ENCODE measurements at places on chromosomes 4 and X.

- DNase-seq = no peak
Measured at GRCh38 chrX:13983734-13984133, 46.0 kb downstream of the GEMIN8 start.

DNA sequence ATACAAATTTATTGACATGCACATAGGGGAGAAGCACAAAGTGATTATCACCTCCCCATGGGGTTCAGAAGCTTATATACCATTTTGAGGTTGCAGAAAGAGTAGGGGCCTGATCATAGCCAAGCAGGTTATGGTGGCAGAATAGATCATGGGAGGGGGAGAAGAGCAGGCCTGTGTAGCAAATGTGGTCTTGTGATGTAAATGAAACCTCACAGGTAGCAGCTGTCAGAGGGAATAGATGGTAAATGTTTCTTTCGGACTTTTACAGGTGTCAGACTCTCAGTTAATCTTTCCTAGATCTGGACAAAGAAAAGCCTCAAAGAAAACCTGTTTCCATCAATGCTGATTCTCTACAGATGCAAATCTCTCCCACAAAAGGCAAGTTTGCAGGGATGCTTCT lies 84.4 kb downstream of the CFAP299 start:
- DNase-seq = no peak

- no peak for DNase-seq
Measured at GRCh38 chrX:54641530-54641929, 111.5 kb downstream of the GNL3L start.

- no peak for DNase-seq
Measured at GRCh38 chr4:3364634-3365314, 72.0 kb downstream of the RGS12 start.

- no peak for DNase-seq
Measured at GRCh38 chr4:87067124-87067885, 132.5 kb downstream of the AFF1 start.

DNA sequence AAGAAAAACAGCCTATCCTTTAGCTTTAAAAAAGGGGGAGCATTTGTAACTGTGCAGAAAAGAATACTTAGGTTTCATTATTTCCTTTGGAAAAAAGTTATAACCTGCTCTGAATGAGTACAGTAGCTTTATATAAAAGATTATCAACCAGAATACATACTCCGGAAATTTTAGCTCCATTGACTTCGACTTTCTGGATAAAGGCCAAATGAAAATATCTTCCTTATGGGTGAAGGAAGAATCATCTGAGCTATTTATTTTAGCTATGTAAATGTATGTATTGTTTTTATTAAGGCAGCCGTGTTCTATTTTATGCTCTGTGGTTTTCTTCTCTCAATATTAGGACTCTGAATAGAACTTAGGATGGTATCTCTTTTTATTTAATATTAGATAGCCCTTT lies 69.0 kb upstream of the ETNPPL start:
- DNase-seq = no peak

DNA sequence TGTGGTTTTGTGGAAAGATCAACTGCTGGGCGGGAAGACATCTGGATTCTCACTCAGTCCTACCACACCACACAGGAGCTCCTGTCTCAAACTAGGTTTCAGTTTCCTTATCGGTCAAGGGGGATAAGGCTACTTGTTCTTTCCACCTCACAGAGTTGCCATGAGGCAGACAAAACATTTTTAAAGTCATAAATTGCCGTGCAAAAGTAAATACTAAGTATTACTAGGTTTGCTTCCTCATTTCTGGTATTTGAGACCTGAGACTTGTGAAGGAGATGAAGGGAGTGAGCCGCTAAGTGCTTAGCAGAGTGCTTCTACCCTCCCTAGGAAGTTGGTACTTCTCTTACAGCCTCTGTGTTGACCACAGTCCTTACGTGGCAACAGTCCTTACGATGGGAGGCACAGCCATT lies 1.5 kb downstream of the LAP3 start:
- no peak for DNase-seq
